ENCODE measurements at places on chromosomes 2 and 18. TPM values are rescaled to one million over a fixed set of nuclear protein-coding genes. Genes with fewer than 3 reads are reported as not detected.

DNA sequence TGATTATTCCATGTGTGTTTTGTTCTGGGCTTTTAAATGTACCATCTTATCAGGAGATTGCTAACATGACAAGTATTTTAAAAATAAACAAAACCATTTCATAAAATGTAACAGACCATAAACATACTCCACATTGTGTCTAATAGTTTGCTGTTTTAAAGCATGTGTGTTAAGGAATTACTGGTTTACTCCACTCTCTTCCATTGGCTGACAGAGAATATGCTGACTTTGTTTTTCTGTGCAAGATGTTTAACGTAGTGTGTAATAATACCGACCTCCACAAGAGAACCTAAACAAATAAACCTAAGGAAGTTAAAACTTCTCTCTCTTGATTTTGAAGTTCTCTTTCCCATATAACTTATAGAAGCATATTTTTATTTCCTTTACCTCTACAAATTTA, 17.0 kb upstream of the TMEM18 start:
- DNase-seq: no peak

GRCh38 chr2:24821433-24821891, 28.2 kb downstream of the CENPO start:
- DNase-seq: no peak

- DNase-seq: no peak
These were observed 133.4 kb downstream of the VAPA start for GRCh38 chr18:10047237-10047636.

Gene TNFRSF11A
- 38.9 TPM for total RNA-seq

DNA sequence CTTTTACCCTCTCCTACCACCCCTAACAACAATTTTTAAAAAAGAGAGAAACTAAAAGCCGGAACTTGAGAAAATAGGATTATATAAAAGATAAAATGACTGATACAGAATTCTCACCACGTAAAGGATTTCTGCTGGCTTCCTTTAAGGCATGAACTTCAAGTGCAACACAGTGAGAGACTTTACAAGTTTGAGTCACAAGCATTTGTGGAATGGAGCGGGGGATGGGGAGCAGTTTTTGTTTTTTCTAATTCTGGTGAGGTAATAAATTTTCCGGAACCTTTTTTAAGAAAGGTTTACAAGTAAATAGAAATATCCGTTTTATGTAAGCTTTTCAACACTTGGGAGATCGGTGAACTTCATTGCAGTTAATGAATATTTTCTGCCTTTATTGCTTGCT, 1.8 kb upstream of the CDH2 start:
- no peak for DNase-seq

GRCh38 chr2:205704127-205704741, 21.9 kb downstream of the NRP2 start:
- no peak for DNase-seq

Gene TXNDC2
- total RNA-seq: not detected
